ENCODE measurements at places on chromosomes 13 and 19.

- no peak for DNase-seq
Measured at GRCh38 chr13:40940841-40941240, 78.3 kb downstream of the ELF1 start.

DNA sequence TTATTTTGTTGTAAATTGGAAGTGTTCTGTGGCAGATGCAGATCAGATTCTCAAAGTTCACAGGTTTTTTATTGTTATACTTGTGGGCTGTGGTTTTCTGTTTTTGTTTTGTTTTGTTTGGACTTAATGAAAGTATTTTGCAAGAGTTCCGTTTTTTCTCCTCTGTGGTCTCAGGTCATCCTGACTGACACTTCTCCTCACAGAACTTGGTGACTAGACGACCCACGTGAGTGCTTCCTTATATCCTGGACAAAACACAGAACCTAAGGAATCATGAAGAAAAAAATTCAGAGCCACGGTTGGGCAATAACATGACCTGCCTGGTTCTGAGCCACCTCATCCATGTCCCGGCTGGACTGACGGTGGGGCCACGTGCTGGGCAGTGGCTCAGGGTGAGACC is 2.5 kb upstream of the RFPL4AL1 start:
- no peak for DNase-seq

GRCh38 chr13:112974671-112975070 is 5.7 kb downstream of the MCF2L start:
- DNase-seq = no peak

- peak; percentile 78 for DNase-seq
Measured at GRCh38 chr19:40716031-40716481, 630 bp downstream of the COQ8B start.

GRCh38 chr19:47549261-47549862 is 23.6 kb downstream of the ZNF541 start:
- DNase-seq = no peak

DNA sequence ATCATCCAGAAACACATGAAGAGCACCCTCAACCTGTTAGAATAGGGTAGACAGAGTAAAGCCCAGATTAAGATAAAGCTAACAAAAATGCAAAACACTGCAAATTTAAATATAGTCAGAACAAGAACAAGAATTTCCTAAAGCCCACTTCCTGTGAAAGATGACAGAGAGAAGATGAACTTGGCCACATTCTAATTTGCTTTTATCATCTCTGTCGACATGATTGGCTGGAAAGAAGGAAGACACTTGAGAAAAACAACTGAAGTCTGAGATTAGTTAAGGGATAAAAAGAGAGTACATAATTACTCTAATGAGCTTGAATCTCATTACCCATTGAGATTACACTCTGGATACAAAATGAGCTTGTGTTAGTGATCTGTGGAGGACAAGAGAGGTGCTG is 537.6 kb downstream of the KLF5 start:
- no peak for DNase-seq
